ENCODE measurements at places on chromosomes 7 and 10. TPM values are rescaled to one million over a fixed set of nuclear protein-coding genes. Genes with fewer than 3 reads are reported as not detected.
A peak's percentile ranks its signal among the peaks of the same experiment; 100 is the strongest.

GRCh38 chr10:103510791-103511752 is 17.6 kb downstream of the NEURL1 start:
- no peak overlapping the region for H3K27ac ChIP-seq
- H3K4me1 ChIP-seq, result peaks cover 14% of the 10 kb centered on the region
- DNase-seq, result no peak
- no peaks in the 10 kb centered on the region for H3K36me3 ChIP-seq
- H3K27me3 ChIP-seq, result no peaks in the 10 kb centered on the region

DNA sequence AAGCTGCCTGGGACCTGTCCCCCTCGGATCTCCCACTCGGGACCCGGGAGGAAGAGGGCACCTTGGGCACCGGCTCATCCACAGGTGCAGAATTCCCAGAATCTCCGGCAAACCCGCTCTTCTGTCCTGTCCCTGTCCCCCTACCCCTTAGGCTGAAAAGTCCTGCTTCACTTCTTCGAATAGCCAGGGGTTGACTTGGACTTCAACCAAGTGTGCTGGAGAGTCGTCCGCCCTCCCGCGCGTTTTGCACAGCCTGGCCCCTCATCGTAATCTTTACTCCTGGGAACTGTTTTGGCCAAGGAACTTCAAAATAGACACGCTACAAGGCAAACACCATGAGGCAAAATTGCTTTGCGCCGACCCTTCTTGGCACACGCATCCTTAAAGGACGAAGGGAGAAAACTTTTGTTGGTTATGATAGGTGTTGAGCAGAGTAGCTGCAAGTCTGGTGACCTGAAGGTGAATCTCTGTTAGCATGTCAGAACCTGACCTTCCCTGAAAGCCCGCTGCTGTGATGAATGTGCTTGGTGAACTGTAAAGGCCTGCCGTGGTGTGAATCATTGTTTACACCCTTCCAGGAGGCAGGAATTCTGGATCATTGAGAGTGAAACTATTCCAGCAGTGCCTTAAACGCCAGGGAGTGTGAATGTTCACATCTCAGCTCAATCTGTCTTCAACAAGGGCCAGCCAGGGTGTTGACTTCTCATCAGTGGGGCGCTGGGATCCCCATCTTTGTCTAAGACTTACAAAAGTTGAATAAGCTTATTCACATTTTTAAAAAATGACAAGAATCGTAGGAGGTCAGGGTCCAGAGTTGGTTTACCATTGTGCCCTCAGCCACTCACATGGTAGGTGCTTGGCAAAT is 589 bp upstream of the RAPGEF5 start:
- H3K27ac ChIP-seq, result no peak overlapping the region
- H3K27me3 ChIP-seq, result peaks cover 15% of the 10 kb centered on the region
- H3K4me1 ChIP-seq, result peaks cover 7% of the 10 kb centered on the region
- H3K4me3 ChIP-seq, result peak overlapping the region; percentile 53

Gene SPAG6
- not detected for total RNA-seq

- H3K4me1 ChIP-seq, result peaks cover 6% of the 10 kb centered on the region
- H3K4me3 ChIP-seq, result no peak overlapping the region
- H3K36me3 ChIP-seq, result no peaks in the 10 kb centered on the region
- H3K27me3 ChIP-seq, result no peaks in the 10 kb centered on the region
These were observed 29.0 kb upstream of the IL6 start for GRCh38 chr7:22697876-22698606.

DNA sequence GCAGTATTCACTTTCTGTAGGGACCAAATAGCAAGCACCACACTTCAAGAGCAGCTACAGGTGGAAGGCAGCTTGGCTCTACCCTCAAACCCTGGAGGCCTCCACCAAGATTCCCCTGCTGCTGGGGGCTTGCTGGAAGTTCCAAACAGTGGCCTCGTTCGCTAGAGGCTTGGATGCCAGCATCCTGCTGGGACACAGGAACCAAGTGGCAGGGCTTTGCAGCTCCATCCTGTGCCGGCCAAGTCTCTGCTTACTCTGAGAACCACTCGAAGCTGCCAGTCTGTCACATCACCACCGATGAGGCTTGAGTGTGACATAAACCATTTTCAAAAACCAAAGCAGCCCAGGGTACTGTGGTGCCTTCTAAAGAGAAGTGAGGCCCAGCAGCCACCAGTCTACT is 69.2 kb upstream of the UNC5B start:
- no peaks in the 10 kb centered on the region for H3K36me3 ChIP-seq
- H3K4me1 ChIP-seq, result peaks cover 16% of the 10 kb centered on the region
- H3K4me3 ChIP-seq, result no peak overlapping the region
- peak; percentile 40 for DNase-seq

- no peak overlapping the region for H3K27ac ChIP-seq
- H3K36me3 ChIP-seq, result no peaks in the 10 kb centered on the region
- no peaks in the 10 kb centered on the region for H3K4me1 ChIP-seq
- no peak for DNase-seq
These were observed 77.9 kb downstream of the KIAA1549 start for GRCh38 chr7:138903186-138903820.

GRCh38 chr7:133349101-133349500 is 96.2 kb downstream of the EXOC4 start:
- H3K4me3 ChIP-seq, result no peak overlapping the region
- H3K27me3 ChIP-seq, result no peaks in the 10 kb centered on the region
- no peak overlapping the region for H3K27ac ChIP-seq
- H3K36me3 ChIP-seq, result no peaks in the 10 kb centered on the region
- DNase-seq, result no peak

GRCh38 chr10:131198401-131198800 is 113.1 kb downstream of the TCERG1L start:
- no peak overlapping the region for H3K4me3 ChIP-seq
- DNase-seq, result no peak
- H3K36me3 ChIP-seq, result no peaks in the 10 kb centered on the region
- no peak overlapping the region for H3K27ac ChIP-seq

DNA sequence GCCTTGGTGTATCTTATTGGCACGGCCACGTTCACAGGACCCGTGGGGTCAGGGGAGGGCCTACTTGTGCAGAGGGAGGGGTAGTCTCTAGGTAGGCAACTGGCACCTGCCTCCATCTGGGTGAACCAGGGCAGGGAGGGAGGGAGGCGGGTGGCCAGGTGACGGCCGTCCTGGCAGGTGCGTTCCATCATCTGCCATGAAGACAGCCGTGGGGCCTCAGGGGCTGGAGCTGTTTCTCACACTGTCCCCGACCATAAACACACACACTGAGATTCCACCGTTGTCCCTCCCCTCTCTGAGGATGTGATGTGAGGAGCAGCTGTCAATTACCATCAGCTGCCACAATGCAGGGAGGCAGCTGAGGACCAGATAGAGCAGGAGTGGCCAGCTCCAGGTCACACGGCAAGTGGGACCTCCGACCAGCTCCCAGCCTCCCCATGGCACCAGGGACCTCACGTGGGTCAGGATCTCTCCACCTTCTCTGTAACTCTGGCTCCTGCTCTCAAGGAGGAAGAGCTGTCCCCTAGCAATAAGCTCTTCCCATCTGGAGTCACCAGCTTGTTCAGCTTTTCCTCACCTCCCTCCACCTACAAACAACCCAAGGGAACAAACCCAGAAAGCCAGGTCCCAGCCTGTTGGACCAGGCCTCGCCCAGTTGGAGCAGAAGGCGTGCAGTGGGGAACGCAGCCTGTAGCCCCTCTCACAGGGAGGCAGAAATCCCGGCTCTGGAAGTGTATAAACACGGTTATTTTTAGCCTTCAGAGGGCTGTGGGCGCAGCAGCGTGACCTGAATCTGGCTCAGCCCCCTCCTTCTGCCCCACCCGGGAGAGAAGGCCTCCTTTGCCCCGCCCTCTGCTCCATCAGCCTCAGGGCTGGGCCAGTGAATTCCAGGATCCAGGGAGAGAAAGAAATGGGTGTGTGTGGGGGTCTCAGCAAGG is 33.1 kb downstream of the ZMIZ1 start:
- H3K4me3 ChIP-seq, result no peak overlapping the region
- peaks cover 98% of the 10 kb centered on the region for H3K4me1 ChIP-seq
- H3K27me3 ChIP-seq, result no peaks in the 10 kb centered on the region
- peak; percentile 69 for DNase-seq

- no peak overlapping the region for H3K27ac ChIP-seq
- H3K4me1 ChIP-seq, result peaks cover under 1% of the 10 kb centered on the region
- H3K4me3 ChIP-seq, result no peak overlapping the region
- DNase-seq, result no peak
These were observed 297.9 kb downstream of the EXOC4 start for GRCh38 chr7:133550811-133551210.

Gene SLC18A3
- not detected for total RNA-seq

DNA sequence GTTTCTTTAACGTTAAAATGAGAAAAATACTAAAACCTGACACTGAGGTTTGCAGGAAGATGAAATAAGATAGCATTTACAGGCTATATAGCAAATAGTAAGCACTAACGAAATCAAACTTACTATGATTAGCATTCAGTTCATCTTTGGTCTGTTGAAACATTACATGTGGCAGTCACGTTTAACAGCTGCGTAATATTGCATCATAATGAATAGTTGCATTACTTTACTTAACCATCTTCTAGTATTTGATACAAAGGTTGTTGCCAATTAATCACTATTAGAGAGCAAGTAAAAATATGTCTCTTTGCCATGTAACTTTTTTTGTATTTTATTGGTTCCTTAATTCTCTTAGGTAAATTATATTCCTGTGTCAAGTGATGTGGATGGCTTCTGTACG is 131.8 kb upstream of the GHITM start:
- H3K27ac ChIP-seq, result no peak overlapping the region
- no peak for DNase-seq
- H3K4me1 ChIP-seq, result no peaks in the 10 kb centered on the region
- no peaks in the 10 kb centered on the region for H3K27me3 ChIP-seq
- no peaks in the 10 kb centered on the region for H3K36me3 ChIP-seq

Gene OR2A1
- 0.20 TPM for total RNA-seq

DNA sequence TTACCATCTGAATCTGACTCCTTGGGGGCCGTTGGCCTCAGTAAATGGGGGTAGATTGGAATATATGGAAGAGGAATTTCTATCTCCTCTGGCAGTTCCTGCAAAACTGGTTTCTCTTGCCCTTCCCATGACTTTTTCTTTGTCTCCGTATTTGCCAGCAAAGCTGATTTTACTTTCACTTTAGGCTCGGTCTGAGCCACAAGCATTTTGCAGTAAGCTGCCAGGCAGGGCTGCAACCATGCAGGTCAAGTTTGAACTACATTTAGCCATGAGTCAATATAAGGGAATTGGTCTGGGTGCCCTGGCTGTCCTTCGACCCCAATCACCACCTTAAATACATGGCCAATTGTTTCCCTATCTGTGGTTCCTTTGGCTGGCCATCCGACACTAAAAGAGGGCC is 104.3 kb downstream of the TRIM24 start:
- no peaks in the 10 kb centered on the region for H3K27me3 ChIP-seq
- H3K4me3 ChIP-seq, result peak overlapping the region; percentile 23
- DNase-seq, result no peak

DNA sequence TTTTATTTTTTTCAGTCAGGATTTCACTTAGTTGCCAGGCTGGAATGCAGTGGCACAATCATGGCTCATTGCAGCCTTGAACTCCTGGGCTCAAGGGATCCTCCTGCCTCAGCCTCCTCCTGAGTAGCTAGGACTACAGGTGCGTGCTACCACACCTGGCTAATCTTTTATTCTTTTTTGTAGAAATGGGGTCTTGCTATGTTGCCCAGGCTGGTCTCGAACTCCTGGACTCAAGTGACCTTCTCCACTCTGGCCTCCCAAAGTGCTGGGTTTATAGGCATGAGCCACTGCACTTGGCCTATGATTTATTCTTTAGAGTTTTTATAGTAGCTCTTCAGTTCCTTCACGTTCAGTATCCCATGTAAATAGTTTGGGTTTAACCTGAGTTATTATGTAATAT is 5.5 kb downstream of the SND1 start:
- H3K4me1 ChIP-seq, result peaks cover 69% of the 10 kb centered on the region
- DNase-seq, result no peak
- no peak overlapping the region for H3K27ac ChIP-seq
- H3K4me3 ChIP-seq, result no peak overlapping the region
- H3K27me3 ChIP-seq, result no peaks in the 10 kb centered on the region
- no peaks in the 10 kb centered on the region for H3K36me3 ChIP-seq

Gene TUBAL3
- total RNA-seq, result not detected

DNA sequence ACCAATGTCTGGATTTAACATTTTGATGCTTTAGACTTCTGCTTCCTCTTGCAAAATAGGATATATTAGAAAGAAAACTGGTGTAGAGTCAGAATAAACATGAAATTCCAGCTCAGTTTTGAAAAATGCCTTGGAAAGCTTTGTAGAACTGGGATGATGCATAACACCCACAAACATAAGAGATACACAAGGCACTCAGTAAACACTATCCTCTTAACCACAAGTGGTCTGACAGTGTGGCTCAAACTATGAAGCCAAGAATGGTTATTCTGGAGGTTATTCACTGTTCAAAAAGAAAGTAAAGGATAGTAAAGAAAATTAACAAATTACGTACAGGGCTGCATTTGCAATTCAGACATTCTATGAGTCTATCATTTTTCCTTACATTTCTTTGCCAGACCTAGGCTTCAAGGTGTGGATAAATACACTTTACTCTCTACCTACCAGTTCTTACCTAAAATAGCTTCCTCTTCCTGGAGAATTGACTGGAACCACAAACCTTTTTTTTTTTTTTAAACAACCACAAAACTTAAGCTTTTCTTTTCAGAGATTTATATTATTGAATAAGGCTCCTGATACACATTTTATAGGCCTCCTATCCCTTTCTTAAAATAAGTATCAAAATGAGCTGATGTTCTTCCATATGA is 9.0 kb upstream of the RSBN1L start:
- no peak overlapping the region for H3K27ac ChIP-seq
- H3K4me3 ChIP-seq, result no peak overlapping the region

- no peaks in the 10 kb centered on the region for H3K36me3 ChIP-seq
- no peak for DNase-seq
- peaks cover 43% of the 10 kb centered on the region for H3K4me1 ChIP-seq
- H3K27me3 ChIP-seq, result no peaks in the 10 kb centered on the region
These were observed 100.5 kb downstream of the ZEB1 start for GRCh38 chr10:31419394-31420063.

Gene VCL
- 230 TPM for total RNA-seq

Gene SH2D4B
- total RNA-seq, result not detected

DNA sequence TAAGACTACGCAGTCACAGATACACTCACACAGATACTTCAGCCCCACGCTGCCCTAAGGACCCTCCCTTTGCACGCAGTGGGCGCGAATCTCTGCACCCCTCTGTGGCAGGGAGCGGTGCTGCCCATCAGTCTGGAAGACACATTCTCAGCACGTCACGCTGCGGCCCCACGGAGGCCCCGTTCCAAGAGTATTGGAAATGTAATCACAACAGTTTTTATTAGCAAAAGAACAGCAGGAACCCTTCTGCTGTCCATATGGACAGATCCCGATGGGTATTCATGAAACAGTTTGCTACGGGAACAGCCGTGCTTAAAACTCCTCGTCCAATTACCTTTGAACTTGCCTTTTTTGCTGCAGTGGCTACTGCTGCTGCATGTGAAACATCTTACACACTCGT is 131.0 kb downstream of the RPS24 start:
- H3K27me3 ChIP-seq, result no peaks in the 10 kb centered on the region
- no peaks in the 10 kb centered on the region for H3K4me1 ChIP-seq
- no peaks in the 10 kb centered on the region for H3K36me3 ChIP-seq
- H3K4me3 ChIP-seq, result no peak overlapping the region
- H3K27ac ChIP-seq, result no peak overlapping the region

Gene NRF1
- total RNA-seq, result 13.7 TPM

Data from heart right ventricle (tissue), 16 donors.